GM13977 (cell line): ENCODE measurements at places on chromosomes 2 and 18.

DNA sequence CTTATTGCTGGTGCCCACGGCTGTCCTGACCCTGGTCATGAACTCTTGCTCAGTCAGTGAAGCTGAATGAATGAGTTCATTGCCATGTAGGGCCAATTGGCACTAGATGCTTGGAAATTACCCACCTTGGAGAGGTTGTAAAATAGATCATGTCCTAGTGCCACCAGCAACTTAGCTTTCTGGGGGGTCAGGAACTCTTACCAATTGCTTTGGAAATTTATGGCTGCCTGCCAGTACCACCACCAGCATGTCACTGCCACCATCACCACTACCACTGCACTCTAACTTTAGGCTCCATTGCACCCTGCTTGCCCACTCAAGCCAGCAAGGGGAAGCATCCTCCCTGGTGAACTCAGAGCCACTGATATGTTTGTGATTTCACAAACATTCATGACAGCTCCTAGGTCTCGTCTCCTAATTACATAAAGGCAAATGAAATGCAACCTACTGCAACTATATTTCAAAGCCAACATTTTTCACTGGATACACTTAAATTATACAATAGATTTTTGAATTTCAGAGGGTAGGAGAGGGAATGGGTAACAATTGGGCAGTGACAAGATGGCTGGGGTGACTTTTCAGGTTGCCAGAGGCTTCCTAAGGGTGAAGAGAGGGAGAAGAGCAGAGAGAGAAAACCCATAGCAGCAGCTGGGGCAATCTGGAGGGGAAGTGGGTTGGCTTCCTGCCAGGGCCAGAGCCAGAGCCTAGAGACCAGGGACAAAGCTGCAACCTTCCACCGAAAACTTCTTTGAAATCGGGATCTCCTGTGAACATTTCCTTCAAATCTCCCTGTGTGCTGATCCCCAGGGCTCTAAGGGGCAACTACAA lies 3.5 kb upstream of the EMILIN1 start:
- DNase-seq = no peak

GRCh38 chr2:56473524-56473923 lies 289.7 kb downstream of the CCDC85A start:
- no peak for DNase-seq

GRCh38 chr2:120390381-120391055 lies 44.6 kb downstream of the INHBB start:
- DNase-seq = no peak

- DNase-seq = no peak
These were observed 188.1 kb upstream of the ETAA1 start for GRCh38 chr2:67208887-67209500.

- no peak for DNase-seq
These were observed 385.9 kb downstream of the TNS1 start for GRCh38 chr2:217616936-217617335.

- no peak for DNase-seq
These were observed 82.7 kb downstream of the ORC4 start for GRCh38 chr2:147937744-147938349.

DNA sequence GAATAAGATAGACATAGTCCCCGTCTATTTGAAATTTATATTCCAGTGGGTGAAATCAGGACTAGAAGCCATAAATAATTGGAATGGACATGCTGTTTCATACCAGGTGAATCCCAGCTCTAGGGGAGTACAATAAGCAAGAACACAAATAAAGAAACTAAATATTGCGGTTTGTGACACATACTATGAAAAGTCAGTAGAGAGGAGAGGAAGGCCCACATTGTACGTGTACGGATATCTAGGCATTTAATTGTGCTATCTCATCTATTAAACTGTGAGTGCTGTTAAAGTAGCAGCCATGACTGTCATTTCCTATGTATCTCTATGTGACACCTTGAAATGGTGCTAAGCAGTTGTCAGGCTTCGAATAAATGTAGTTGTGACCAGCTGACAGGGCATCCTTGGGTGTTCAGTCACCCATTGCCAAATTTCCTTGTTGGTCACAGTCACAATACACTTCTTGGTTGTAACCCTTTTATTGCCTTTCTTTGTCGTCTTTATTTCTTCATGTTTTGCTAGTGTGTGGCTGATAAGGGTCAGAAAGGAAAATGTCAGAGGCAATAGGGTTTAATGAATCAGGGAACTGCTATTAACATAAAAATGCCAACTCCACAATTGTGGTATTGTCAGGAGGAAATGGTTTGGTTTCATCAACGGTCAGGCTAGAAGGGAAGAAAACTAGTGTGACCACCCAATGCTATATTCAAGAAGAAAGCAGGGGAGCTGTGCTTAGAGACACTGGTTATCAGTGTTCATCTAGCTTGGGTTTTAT lies 31.5 kb downstream of the CPO start:
- no peak for DNase-seq

DNA sequence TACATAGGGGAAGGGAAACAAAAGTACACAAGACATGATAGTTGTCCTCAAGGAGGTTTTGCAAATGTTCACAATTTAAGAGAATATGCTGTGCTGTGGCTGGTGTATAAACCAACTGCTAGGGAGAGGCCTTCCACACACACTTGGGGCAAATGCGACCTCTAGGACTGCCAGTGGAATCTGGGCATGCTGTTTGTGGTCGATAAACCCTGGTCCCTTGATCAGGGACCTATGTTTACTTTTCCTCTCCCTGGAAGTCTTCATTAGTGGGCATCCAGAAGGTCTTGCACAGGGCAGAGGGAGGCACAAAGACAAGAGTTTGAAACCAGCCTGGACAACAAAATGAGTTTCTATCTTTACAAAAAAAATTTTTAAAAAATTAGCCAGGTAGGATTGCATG lies 7.3 kb upstream of the IL1B start:
- DNase-seq = no peak

- DNase-seq = no peak
These were observed 243.9 kb upstream of the GULP1 start for GRCh38 chr2:188047735-188048134.

DNA sequence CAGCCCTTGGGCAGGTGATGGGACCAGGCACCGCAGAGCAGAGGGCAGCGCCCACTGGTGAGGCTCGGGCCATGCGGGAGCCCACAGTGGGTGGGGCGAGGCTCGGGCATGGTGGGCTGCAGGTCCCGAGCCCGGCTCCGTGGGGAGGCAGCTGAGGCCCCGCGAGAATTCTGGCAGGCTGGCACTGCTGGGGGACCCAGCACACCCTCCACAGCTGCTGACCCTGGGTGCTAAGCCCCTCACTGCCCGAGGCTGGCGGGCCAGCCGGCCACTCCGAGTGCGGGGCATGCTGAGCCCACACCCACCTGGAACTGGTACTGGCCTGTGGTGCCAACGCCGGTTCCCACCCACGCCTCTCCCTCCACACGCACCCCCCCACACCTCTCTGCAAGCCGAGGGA lies 29.7 kb upstream of the COL3A1 start:
- DNase-seq = no peak

GRCh38 chr2:46537624-46538295 lies 58.4 kb downstream of the TMEM247 start:
- no peak for DNase-seq

DNA sequence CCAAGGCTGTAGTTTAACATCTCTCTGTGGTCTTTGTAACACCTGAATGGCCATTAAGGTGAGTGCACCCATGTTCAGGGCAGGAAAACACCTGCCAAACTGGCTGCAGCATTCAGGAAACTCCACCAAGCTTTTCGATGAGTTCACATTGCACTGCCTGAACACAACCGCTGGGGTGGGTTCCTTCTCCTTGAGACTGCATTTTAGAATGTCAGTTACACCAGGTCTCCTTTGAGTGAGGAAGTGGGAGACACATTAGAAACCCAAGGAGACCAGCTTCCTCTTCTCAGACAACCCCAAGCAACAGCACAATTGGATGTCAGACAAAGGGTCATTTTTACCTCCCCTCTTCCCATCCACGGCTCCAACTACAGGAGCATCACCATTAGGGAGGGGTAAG lies 35.2 kb downstream of the CYRIA start:
- DNase-seq = no peak

GRCh38 chr2:239232195-239232578 lies 168.6 kb downstream of the HDAC4 start:
- DNase-seq = no peak

- no peak for DNase-seq
These were observed 2.2 kb upstream of the TMBIM1 start for GRCh38 chr2:218294430-218295022.
